ENCODE measurements at places on chromosomes 7 and 10. TPM values are rescaled to one million over a fixed set of nuclear protein-coding genes. Genes with fewer than 3 reads are reported as not detected.
A peak's percentile ranks its signal among the peaks of the same experiment; 100 is the strongest.

The CHST15 gene
- total RNA-seq = 39.7 TPM

DNA sequence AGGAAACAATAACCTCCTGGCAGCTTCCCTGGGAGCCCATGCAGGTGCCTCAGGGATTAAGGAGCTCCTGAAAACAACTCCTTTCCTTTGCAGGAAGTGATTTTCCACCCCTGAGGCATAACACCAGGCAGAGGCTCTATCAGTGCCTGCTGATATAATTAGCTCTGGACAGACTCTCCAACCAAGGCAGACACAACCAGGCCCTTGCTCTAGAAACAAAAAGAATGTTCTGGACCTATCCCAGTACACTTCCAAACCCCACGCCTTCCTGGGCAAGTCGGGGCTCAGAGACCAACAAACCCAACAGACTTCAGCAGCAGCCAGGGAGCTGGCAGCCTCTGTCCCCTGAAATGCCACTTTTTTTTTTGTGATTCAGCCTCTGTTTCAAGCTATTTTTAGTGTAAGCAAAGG lies 247.1 kb downstream of the KCNMA1 start:
- H3K27me3 ChIP-seq = no peaks in the 10 kb centered on the region
- H3K4me1 ChIP-seq = no peaks in the 10 kb centered on the region
- no peak overlapping the region for H3K4me3 ChIP-seq
- no peak for DNase-seq

- no peak overlapping the region for H3K27ac ChIP-seq
- H3K27me3 ChIP-seq = no peaks in the 10 kb centered on the region
- no peaks in the 10 kb centered on the region for H3K4me1 ChIP-seq
- no peak for DNase-seq
- H3K4me3 ChIP-seq = no peak overlapping the region
These were observed 260.2 kb downstream of the STK31 start for GRCh38 chr7:23970193-23970592.

DNA sequence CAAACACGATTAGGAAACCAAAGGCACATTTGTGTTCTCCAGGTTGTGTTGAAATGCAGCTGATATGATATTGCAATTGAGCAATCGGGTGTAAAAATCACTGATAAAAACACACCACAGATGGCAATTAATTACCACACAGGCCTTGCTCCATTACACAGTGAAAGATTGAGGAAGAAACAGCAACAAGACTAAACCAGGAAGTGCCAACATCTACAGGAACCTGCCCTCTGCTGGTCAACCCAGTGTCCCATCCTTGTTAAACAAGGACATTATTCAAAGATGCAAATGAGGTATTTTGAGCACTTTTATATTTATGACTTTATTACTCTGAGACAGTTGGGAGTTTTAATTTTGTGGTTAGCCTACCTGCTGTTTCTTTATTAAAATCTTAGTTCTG lies 765.6 kb upstream of the GHITM start:
- no peak overlapping the region for H3K27ac ChIP-seq
- H3K4me1 ChIP-seq = no peaks in the 10 kb centered on the region
- no peak overlapping the region for H3K4me3 ChIP-seq
- peak; percentile 13 for DNase-seq

DNA sequence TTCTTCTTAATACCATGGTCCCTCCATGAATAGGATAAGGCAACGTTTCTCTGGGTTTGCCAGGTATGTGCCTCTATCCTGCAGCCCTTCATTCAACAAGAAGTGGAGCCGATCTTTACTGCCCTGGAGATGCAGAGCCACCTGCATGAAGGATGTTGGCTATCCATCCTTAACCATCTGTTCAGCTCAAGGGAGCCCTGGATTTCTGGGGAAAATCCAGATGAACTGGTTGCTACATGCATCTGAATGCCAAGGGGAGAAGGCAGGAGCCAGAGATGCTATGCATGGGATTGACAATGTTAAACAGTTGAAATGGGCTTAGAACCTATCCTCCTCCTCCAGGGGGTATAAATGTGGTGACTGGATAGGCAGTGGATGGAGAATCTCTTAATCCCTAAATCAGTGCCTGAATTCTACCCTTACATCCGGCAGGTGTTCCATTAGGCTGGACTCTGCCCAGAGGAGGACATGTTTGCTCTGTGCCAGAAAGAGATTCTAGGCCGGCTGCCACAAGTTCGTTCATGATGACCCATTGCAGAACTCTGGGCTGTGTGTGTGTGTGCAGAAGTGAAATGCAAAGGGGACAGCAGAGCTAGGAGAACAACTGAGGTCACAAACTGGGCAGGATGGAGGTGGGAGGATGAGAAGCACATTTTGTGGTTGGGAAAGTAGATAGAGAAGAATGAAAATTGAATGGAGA lies 15.6 kb downstream of the CPED1 start:
- DNase-seq = no peak
- H3K4me3 ChIP-seq = no peak overlapping the region
- H3K36me3 ChIP-seq = no peaks in the 10 kb centered on the region

DNA sequence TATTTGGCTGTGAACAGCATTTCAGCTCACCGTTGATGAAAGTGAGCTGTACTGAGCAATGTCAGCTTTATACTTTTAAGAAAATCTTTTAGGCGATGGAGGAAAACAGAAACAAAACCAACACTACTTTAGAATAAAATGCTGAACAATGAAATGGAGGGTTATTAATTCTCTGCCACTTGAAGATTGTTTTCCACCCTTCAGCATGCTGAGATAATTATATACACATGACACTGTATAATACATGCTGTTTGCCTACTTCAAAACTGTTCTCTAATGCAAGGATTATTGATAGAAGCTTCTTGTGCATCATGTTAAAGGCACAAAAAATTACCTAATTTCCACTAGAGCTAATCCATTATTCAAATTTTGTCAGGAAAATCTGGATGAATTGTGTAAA lies 66.8 kb downstream of the CACNA2D1 start:
- no peaks in the 10 kb centered on the region for H3K4me1 ChIP-seq
- H3K27me3 ChIP-seq = no peaks in the 10 kb centered on the region
- H3K36me3 ChIP-seq = no peaks in the 10 kb centered on the region
- H3K27ac ChIP-seq = no peak overlapping the region
- no peak for DNase-seq
- no peak overlapping the region for H3K4me3 ChIP-seq

GRCh38 chr7:191981-192649 lies at the start of gene FAM20C:
Gene FAM20C (plus strand): TSS chr7:192571. CDS start chr7:193200, 629 bp downstream.
- H3K4me3 ChIP-seq = peak within 1 kb of the TSS; percentile 80
- H3K27me3 ChIP-seq = no peaks in the 10 kb centered on the region
- peak within 1 kb of the TSS; percentile 61 for H3K27ac ChIP-seq
- H3K36me3 ChIP-seq = peaks cover 9% of the 10 kb centered on the region
- H3K4me1 ChIP-seq = no peaks in the 10 kb centered on the region

Measured in kidney (tissue), 22 donors.